ENCODE measurements at places on chromosomes 3 and 15.

- no peak for DNase-seq
Measured at GRCh38 chr3:126446791-126447190, 28.9 kb downstream of the ZXDC start.

GRCh38 chr3:104646196-104646595 is 720.5 kb upstream of the ALCAM start:
- DNase-seq: no peak

DNA sequence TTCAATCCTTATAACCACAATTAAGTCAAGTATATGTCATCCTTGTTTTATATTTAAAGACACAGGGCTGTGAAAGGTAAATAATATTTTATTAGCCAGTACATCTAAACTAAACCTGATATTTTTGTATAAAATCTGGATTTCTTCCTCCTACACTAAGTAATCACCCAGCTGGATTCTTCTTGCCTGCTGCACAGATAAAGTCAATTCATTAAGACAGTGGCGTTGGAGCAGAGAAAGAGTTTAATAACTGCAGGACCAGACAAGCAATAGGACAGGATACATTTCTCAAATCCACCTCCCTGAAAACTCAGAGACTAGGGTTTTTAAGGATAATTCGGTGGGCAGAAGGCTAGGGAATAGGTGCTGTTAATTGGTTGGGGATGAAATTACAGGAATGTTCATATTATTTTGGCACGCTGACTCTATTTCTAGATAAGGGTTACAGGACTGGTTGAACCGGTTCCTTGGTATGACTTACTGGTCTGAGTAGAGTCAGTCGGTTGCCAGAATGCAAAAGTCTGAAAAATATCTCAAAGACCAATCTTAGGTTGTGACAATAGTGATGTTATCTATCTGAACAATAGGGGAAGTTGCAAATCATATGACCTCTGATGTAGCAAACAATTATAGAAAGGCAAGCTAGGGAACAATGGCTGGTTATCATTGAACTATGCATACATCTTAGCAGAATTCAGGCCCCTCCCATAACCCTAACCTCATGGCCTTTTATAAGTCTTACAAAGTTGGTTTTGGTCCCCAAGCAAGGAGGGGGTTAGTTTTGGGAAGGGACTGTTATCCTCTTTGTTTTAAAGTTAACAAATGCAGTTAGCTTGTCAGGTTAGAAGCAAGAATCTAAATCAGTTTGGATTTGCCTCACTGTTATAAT is 244.8 kb downstream of the ALCAM start:
- no peak for DNase-seq

DNA sequence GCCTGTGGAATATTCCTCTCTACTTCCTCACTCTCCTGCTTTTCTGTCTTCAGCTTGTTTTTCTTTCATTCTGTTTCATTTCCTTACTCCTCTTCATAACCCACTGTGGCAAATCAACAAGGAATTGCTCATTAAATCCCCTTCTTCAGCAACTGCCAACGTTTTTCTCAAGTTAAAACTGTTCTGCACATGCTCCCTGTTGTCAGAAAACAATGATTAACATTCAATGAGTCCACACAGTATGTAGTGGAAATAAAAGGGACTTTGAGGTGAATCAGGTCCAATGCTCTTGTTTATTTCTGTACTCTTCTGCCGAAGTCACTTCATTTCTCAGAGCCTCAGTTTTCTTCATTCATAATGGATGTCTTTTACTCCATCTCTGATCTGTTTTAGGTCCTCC is 11.9 kb upstream of the ROBO2 start:
- DNase-seq: no peak

DNA sequence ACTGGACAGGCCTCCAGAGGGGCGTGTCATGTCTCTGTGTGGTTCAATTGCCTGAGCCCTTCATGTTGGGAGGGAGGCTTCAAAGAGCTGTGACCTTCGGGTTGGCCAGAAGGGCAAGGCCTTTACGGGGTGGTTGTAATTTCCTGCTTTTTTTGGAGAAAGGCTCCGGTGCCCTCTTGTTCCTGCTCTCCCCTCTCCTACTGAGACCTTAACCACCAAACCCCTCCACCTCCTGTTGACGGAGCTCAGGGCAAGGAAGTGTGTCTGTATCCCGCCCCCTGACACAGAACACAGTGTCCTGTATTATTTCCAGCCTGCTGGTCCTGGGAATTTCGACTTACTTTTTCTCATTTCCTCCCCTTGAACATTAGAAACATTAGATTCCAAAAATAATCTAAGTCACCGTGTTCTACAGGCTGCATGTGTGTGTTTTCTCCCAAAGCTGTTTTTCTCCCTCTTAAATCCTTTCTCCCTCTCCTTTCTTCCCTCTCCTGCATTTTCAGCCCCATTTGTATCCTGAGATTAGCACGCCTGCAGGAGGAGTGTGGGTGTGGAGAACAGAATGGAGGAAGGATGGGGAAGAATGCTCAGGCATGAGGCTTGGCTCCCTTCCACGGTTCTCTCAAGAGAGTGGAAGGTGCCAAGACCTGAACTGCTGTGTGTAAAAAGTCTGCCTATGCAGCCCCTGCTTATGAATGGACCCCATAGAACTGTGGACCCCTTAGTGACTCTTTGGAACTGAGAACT is 285.4 kb upstream of the ROPN1 start:
- DNase-seq: no peak

GRCh38 chr3:40871394-40871793 is 327.9 kb upstream of the CTNNB1 start:
- DNase-seq: no peak

GRCh38 chr3:123246866-123247265 is 45.1 kb downstream of the SEC22A start:
- DNase-seq: no peak

DNA sequence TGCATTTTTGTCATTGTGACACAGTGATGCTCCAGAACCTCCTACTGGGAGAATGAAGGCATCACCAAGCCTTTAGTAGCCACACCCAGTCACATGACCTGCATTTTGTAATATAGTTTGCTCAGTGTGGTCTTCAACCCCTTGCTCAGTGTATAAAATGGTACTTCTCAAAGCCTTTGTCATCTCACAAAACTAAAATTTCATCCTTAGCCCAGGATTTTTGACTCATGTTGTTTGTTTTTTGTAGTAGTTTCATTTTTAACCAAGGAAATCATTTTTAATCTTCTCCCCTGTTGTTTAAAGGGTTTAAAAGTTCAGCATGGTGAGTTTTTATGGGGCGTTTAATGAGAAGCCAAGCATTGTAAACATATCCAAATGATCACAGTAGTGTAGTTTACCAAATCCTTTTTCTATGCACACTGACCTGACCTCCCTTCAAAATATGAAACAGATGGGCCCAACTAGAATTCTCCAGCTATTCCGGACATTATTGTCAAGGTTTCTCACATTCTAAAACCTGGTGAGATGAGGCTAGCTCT is 123.5 kb upstream of the IL12A start:
- DNase-seq: no peak

DNA sequence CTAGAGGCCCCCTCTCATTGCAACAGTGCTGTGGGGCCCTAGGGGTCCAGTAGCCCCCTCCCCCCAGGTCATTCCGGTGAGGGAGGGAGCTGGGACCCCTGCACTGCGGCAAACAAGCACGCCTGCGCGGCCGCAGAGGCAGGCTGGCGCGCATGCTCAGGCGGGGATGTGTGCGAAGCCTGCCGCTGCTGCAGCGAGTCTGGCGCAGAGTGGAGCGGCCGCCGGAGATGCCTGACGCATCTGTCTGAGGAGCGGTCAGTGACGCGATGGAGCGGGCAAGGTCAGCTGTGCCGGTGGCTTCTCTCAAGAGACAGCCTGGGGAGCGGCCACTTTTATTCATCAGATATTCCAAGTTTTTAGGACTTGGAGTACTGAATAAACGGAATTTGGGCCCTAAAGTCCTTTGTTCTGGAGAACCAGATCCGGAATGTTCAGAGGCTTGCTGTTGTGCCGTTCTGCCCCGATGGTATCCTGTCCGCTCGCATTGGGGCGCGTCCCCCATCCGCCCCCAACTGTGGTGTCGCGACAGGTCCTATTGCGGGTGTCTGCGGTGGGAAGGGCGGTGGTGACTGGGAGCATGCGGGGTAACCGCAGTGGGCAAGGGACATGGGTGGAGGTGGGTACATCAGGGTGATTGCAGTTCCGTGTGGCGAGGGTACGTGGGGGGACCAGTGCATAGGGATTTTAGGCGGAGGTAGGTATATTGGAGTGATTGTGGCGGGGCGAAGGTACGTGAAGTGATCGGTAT is at the start of the genes SNRPN and SNURF:
Gene SNRPN, plus strand, starts transcription at position 205 of the 748 bp plus-strand sequence. CDS start 19,467 bp downstream, outside the sequence.
Gene SNURF, plus strand, starts transcription at position 205 of the 748 bp plus-strand sequence. Its CDS starts 62 bp downstream, at position 267.
- peak; percentile 20 for DNase-seq
